Stimulated activated naive CD4-positive, alpha-beta T cell treated with Interleukin-2 at 50 U/mL for 16 hours (primary cell): ENCODE measurements at places on chromosomes 2 and 18.

DNA sequence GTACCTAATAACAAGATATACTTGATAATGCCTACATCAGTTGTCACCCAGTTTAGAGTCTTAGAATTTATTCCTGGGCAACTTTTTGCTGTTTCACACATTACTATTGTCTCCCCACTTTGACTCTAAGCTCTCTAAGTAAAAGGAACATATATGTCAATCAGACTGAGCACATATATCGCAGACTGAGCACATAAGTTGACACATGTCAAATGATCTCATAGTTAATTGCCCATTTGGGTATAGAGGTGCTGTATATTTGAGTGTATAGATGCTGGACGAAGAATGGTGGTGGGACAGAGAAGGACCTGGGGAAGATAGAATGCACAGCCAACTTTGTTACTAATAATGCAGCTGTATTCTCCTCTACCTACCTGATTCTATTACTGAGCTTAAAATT lies 746.0 kb upstream of the CDH2 start:
- DNase-seq = no peak

GRCh38 chr2:133673305-133673905 lies 105.1 kb upstream of the NCKAP5 start:
- DNase-seq = no peak

DNA sequence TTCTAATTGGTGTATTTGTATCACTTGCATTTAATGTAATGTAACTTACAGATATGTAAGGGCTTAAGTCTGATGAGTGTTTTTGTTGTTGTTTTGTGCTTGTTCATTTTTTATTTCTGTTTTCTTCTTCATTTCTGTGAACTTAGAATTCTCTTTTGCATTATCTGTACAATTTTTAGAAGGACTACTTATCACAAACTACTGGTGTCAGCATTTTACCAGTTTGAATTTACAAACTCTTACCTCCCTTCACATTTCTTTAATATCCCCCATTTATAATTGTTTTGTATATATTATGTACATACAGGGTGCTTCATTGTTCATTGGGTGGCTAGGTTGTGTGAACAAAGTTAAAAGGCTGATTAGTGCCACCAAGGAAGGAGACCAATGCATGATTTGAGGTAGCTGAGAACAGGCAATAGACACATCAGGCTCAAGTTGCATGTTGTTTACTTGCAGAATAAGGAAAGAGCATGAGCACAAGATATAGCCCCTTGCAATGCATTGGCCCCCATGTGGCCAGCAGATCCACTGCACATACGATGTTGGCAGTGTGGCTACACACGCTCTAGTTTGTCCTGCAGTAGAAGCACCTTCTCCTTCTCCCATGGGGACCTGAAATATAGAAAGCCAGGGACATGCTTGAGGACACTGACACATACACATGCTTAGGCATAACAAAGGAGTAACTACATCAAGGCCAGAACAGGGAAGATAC lies 198.2 kb downstream of the CD8B2 start:
- DNase-seq = no peak

DNA sequence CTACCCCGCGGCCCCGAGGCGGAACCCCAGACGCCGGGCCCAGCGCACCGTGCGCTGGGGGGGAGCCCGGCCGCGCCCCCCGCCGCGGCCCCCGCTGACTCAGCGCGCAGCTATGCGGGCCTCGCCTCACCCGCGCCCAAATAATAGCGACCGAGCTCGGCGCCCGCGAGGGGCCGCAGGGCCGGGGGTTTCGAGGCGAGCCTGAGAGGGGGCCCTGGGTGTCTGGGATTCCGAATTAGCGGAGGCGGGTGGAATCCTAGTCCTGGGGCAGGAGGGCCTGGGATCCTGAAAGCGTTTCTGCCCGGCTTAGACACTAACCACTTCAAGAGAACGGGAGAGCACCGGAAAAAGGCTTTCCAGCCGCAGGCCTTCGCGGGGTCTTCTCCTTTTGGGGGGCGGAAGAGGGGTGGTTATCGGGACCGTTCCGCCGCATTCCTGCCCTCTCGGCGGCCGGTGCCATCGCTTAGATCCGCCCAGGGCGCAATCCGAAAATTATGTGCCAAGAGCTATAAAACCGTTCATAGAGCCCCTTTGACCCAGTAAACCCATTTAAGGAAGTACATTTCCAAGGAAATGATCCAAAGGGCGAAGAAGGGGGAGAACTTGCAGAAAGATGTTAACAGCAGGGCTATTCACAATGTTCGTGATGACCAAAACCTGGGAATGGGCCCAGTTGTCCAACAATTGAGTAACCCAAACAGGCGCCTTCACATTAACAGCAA lies 681 bp upstream of the ROCK2 start:
- no peak for DNase-seq

DNA sequence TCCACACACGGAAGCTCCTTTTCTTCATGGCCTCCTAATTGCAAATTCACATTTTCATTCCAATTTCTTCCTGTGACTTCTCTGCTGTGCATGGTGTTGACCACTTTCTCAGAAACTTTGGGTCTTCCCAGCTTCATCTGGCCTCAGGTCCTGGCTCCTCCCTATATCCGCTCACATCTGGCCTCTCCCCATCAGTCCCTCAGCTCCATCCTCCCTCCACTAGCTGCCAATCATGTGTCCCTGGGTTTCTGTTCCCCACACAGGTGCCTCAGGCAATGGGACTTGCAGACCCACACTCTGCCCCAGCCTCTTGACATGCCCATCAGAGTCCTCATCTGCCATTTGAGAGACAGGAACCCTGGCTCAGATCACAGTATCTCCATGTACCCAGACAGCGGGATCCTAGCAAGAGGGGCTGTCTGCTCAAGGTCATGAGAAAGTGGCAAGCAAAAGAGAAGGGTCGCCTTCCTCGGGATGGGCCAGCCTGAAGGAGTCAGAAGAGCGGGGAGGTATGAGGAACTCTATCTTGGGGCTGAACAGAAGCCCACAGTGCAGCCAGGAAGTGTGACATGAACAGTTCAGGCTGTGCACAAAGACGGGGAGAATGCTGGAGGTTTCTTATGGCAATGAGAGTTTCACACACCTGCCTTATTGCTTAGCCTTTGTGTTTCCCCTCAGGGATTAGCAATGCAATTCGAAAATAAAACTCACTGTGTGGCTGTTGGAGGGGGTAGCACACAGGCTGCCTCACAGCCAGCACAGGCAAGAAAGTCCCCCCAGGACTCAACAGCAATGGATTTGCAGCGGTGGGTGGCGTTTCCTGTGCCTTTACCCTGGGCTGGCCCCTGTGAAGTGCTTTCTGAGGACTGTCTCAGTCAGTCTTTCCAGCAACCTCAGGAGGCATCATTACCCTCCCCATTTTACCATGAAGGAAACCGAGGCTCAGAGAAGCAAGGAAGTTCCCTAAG lies 69.5 kb downstream of the COPS8 start:
- DNase-seq = peak; percentile 1

- no peak for DNase-seq
Observed at GRCh38 chr18:45571714-45572113, 43.6 kb upstream of the SLC14A2 start.

DNA sequence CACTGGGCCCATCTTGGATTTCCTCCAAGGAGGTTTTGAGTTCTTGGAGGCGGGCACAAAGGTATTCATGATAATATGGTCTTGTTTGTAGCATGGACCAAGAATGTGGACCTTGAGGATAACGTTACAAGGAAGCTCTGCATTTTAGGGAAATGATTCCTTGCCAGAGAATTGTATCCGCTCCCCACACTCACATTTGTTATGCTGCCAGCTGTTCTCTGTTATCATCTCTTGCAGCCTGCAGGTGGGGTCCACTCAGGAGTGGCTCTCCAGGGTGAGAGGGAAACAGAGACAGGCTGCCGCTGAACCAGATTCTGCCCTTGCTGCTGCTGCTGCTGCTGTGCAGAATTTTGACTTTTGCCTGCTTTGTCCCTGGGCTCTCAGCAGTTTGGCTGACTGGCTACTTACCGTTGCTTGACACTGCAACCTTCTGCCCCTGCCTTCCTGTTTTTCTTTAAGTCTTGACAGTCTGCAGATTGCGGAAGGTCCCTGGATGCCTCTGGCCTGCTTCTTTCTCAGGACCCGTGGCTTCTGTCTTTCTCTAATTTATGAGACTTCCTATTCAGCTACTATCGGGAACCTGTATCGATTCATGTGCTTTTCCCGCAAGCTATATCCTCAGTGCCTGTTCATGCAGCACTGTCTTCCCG lies 122.3 kb upstream of the DOCK10 start:
- no peak for DNase-seq
